ENCODE measurements at places on chromosomes 11 and 22.

DNA sequence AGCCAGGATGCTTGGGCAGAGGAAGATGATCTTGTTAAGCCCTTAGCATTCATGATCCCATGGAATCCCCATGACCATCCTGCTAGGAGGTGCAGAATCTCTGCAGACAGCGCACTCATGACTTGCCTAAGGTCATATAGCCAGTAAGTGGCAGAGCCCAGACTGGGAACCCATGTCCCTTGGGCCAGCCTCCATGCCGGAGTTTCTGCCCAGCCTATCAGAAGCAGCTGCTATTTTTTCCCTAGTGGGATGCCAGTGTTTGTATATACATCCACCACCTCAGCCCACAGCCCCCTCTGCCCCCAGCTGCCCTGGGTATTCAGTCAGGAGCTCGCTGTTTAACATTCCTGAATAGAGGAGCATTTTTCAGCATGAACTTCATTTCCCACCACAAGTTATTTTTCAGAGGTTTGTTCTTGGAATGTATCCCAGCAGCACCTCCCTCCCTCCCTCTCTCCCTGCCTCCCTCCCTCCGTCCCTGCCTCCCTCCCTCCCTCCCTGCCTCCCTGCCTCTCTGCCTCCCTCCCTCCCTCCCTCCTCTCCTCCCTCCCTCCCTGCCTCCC lies 34.4 kb upstream of the SUSD2 start:
- no peak for DNase-seq

GRCh38 chr11:40235841-40236240 lies 1223.6 kb downstream of the LRRC4C start:
- DNase-seq, result no peak

- no peak for DNase-seq
Observed at GRCh38 chr11:75305993-75306392, 45.5 kb downstream of the ARRB1 start.

- DNase-seq, result no peak
Observed at GRCh38 chr11:27926981-27927481, 180.9 kb downstream of the KIF18A start.

GRCh38 chr22:20238536-20238900 lies 29.6 kb downstream of the RTN4R start:
- DNase-seq, result no peak

DNA sequence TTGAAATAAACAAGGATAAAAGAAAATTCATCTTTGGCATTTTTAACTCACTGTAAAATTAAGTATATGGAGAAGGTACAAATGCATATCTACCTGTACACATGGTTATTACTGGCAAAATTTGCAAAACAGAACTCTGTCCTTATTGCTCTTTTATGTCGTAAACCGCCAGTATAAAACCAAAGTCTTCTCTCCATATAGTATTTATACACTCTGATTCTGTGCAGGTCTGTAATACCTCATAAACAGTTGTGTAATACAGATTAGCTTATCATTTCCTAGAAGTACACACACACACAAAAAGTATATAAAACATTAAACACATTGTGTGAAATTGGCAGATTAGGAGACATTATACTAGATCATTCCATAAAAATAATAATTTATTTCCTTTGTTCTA lies 406.6 kb upstream of the ANO3 start:
- no peak for DNase-seq

GRCh38 chr22:29846290-29846689 lies 8.2 kb upstream of the ASCC2 start:
- DNase-seq, result no peak

DNA sequence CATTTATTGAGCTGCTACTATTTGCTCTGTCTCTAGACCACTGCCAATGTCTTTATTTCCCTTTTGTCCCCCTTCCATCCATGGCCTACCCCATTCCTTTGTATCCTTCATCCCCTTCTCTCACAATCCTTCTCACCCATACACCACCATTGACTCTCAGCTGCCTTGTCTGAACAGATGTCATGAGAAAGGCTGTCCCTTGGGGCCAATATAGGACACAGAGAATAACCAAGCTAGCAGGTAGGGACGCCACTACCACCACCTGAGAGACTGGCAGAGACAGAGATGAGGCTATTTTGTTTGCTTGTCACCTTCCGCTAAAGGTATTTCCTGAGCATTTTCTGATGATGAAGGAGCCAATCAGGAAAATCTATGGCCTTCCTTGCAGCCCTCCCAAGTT lies 138.9 kb downstream of the CD44 start:
- no peak for DNase-seq

- DNase-seq, result no peak
Observed at GRCh38 chr11:128190312-128190711, 397.0 kb downstream of the ETS1 start.

GRCh38 chr11:118343981-118344515 lies at the start of gene CD3G:
CD3G (plus strand) TSS chr11:118344344; CDS start chr11:118344424, 80 bp downstream.
- no peak for DNase-seq

GRCh38 chr22:32336771-32337424 lies 20.8 kb upstream of the RFPL3 start:
- DNase-seq, result no peak

DNA sequence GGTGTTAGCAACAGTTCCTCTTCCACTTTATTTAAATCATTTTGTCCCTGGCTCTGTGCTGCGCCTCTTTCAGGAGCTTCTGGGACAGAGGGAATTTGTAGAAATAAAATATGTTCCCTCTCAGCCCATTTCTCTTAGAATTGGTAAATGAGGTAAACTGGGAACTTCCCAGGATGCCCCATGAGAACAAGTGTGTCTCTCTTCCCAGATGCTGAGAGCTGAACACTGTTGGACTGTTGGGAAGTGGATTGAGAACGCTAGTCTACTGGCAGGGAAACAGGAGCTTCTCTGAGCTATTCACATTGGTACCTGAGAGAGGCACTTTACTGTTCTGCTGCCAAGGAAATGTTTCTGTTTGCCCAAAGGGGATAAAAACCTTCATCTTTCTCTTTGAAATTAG lies 4.0 kb downstream of the CRY2 start:
- no peak for DNase-seq

DNA sequence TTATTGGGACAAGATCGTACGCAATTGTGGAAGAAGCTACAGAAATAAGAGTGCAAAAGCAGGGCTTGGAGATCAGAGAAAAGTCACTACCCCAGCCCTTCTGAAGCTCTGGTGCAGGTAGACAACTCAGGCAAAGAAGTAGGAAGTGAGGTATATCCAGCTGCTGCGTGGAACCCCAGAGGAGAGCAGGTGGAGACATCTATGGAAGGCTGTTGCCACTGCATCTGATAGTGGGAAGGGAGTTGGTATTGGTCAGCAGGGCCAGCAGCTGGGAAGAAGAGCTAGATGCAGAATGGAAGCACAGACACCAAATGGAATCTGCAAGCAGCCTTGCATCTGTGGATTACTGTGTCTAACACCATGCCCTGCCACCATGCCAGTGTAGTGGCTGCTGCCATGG lies 165.1 kb downstream of the WNT11 start:
- no peak for DNase-seq

- DNase-seq, result no peak
Observed at GRCh38 chr22:49923445-49923844, 5.0 kb downstream of the CRELD2 start.

DNA sequence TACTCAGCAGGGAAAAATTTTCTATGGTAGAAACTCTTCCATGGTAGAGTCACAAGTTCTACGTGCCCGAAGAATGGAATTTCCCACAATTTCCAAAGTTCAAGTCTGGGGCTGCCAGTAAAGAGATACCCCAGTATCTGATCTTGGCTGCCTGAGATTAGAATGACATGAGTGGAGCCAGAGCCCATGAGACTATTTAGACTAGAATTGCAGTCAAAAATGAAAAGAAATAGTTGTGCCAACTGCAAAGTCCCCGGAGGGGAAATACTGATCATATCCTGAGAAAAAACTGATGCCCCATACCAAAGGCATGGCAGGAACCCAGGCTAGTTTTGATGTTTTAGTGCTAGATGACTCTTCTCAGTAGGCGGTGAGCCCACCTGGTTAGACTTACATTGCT lies 11.2 kb downstream of the MAJIN start:
- DNase-seq, result no peak

GRCh38 chr22:48974443-48975315 lies 853.0 kb downstream of the BRD1 start:
- no peak for DNase-seq

GRCh38 chr11:116033931-116034553 lies 529.8 kb upstream of the CADM1 start:
- DNase-seq, result no peak

GRCh38 chr11:6219359-6219758 lies 14.0 kb downstream of the C11orf42 start:
- DNase-seq, result no peak

DNA sequence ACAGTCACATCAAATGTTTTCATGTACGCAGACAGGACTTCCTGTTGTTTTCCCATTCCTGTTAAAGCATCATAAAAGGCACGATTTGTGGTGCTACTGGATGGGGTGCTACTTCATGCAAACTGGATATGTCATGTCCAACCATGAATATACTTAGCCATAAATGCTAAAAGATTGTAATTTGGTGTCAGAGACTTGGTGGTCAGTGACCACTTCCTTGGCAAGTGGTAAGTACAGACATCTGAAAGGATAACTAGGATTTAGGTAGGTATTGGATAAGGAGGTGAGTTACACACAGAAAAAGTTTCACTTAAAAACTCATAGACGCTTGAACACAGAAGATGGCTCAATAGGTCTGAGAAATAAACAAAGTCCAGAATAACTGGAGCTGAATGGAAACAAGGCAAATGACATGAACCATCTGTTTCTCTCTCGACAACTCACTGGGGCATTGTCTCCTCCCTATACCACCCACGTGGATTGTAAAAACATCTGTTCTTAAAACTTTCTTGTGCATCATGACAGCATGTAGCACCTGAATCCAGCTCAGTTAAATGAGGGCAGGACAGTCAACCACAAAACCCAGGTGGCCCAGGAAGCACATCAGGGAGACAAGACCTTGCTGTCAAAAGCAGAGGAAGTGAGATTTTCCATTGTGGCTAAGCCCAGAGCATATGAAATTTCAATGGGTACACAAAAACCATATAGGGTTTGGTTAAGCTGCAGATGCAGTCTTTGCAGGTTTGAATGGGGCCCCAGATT lies 22.1 kb upstream of the IGLL5 start:
- peak; percentile 22 for DNase-seq

DNA sequence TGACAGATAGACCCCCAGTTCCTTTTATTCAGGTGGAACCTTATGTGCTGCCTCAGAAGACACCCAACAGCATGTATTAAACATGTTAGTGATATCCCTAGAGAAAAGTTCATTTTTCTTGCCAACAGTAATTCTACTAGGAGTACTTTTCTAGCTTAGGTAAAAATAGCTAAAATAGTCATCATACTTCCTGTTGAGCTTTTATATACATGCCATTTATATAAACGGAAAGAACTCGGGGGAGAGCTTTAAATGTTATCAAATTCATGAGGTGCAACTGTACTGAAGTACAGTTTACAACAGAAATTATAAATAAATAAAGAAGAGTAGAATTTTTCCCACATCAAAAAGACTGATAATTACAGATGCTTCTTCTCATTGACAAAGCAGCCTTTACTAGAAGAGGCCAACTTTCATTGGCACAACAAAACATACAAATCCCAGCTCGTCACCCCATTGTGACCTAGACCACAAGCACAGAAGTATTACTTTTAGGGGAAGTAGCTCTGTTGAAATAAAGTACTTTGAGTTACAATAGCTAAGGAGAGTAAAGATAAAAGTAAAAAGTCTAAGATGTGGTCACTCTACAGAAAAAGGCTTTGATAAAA lies 59.1 kb upstream of the POU2AF2 start:
- DNase-seq, result no peak

GRCh38 chr11:100684101-100685065 lies 2.7 kb upstream of the ARHGAP42 start:
- DNase-seq, result no peak

- DNase-seq, result no peak
Observed at GRCh38 chr11:78061921-78062311, 1.7 kb upstream of the THRSP start.

GRCh38 chr22:27107386-27107785 lies 450.0 kb downstream of the MIAT start:
- no peak for DNase-seq

DNA sequence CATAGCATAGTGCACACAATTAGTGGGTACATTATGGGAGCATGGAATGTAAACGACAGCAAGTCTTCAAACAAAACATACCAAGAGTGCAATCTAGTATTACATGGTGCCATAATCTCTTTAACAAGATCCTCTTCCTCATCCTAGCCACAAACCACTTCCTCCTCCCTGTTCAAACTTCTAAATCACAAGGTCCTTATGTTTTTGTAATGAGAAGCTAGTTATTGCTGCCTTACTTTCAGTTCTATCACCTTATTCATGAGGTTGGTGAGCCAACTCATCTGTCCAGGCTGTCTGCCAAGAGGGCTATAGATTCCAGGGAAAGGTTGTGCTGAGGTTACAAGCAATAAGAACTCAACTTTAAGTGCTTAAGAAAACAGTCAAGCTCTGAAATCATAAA lies 195.4 kb upstream of the ARHGAP20 start:
- DNase-seq, result no peak

DNA sequence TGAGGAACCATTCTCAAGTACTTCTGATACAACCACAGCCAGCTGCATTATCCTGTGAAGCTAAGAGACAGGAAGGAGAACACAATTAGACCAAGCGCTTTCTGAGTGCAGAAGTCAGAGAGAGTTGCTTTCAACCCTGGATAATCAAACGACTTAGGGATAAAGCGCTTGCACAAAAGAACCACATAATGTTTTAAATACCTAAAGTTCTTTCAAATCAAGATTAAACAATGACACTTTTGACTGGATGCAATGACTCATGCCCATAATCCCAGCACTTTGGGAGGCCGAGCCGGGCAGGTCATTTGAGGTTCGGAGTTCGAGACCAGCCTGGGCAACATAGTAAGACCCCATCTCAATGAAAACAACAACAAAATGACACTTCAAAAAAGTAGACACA lies 145.1 kb downstream of the SWAP70 start:
- no peak for DNase-seq

DNA sequence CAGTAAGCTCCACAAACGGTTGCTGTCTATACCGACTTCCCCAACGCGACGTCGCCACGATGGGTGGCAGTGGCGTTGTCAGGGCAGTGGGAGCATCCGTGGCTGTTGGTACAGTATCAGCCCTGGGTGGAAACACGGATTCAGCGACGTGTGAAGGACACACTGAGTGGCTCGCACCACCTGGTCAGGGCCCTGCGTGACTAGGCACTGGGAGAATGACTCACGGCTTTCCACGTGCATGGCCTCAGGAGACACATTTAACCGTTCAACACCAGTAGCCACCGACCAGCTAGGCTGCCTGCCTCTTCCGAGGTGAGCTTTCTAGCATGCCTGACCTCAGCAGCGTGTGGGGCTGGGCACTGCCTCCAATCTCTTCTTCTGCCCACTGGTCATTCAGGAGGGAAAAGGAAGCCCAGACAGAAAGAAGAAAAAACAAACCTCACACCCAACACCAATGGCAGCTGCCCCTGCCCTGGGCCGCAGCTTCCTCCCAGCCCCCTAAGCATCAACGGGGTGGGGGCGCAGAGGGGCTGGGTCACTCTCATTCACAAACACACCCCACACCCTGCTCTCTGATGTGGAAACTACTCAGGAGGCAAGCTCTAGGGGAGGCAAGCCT lies 59.0 kb downstream of the MYH9 start:
- DNase-seq, result no peak

Measured in left renal pelvis (tissue), 4 donors.